ENCODE measurements at places on chromosomes 3 and 15.

DNA sequence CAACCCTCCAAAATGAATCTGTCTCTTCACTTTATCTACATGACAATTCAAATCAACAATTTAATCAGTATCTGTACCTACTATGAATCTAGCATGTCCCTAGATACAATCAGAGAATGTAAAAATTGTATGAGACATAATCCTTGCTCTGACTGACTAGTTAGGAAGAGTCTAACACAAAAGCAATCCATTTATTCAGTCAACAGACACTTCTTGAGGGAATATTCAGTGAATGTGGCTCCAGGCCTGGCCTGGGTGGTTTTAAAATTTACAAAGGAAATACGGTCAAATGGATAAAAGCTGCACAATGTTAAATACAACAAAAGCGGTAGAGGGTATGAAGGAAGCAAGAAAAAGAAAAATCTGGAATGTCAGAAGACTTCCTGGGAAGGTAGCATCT is 45.2 kb downstream of the GSK3B start:
- no peak for DNase-seq

DNA sequence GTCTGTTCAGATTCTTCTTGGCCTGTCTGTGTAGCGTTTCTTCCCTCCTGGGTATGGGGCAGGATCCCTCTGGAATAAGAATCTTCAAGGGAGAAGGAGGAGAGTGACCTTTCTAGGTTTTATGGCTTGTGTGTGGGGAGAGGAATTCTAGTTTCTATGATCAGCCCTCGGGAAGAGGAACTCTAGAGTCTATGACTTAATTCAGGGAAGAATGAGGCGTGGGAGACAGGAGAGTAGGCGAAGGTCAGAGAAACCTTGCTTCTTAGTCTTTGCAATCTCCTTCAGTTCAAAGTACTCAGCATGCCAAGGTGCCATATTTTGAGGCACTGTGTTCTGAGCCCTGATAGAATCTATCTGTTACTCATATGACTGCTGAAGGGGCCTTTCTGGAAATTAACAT is 99.2 kb upstream of the C3orf80 start:
- no peak for DNase-seq

- no peak for DNase-seq
These were observed 139.4 kb downstream of the SLCO3A1 start for GRCh38 chr15:91992945-91993344.

DNA sequence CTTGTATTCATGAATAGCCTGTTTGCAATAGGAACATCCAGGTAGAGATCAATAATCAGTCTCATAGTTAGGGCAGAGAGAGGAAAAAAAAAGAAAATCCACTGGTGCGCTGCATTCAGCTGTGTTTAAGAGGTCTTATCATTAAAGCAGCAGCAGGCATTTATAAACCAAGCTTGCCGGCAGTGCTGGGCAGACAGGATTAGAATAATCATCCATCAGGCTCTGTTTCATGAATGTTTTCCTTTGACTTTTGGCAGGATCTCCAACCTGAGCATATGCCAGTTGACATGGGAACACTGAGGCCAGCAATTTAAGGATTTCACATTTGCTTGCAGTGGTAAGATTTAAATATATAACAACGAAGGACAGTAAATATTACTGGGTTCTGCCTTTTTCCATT is 305.2 kb upstream of the SEMA6D start:
- DNase-seq: no peak

- DNase-seq: no peak
These were observed 48.5 kb downstream of the FNDC3B start for GRCh38 chr3:172087602-172088580.

- DNase-seq: no peak
These were observed 1.5 kb downstream of the GLB1 start for GRCh38 chr3:33095436-33095835.

DNA sequence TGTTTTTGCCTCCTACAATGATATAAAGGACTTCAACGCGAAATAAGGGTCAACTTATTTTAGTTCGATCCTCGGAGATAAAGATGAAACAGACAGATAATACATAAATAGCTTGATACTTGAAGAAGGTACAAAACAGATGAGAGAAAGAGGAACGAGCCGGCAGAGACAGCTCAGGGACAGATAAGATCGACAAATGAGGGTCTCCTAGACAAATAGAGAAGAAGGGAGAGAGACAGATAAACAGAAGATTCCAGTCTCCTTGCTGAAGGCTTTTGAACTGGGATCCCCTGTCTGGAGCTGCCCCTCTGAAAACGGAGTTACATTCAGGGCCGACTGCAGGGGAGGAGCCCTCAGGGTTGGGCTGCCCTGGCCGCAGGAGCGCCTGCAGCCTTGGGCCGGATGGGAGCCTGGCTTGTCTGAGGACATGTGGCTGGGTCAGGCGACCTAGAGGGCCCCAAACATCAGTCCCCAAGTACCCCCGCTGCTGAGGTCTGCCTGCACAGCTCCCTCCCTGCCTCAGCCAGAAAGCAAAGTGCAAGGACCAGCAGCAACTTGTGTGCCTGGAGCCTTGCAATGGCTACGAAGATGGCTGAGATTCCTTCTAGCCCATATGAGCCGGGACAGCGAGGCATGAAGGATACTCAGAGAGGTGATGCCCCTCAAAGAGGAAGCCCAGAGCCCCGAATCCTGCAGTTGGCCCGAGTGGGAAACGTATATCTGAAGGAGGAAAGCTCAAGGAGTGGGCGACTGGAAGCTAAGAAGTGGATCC is 926 bp upstream of the SKOR1 start:
- DNase-seq: no peak

GRCh38 chr15:33852570-33852969 is 115.7 kb upstream of the CHRM5 start:
- DNase-seq: peak; percentile 53

DNA sequence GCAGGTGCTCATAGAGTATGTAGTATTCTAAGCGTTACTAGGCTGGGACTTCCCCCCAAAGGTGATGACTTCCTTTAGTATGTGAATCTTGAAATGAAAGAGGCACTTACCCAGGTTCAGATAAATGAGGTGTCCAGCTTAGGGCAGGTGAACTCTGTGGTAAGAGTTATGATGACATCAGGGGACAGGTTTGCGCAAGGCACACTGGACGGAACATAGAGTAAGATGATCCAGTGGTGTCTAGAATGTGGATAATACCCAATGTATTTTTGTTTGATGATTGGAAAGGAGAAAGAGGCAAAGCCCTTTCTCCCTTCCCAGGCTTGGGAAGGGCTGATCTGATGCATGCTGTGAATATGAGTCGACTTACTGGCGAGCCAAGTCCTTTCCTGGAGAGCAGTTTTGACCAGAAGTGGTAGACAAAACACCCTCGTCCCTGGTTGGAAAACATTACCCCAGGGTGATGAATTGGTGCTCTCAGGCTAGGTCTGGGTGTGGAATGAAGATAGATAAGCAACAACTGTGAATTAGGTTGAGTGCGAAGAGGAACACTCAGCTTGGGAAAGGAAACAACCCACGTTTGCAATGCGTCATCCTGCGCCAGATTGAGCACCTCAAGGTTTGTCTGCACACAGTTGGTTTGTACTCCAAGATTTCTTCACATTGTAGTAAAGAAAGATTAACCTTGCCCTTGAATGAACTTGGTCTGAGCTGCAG is 124.2 kb downstream of the GHSR start:
- no peak for DNase-seq

GRCh38 chr15:84762840-84763572 is 14.6 kb downstream of the ZNF592 start:
- no peak for DNase-seq

DNA sequence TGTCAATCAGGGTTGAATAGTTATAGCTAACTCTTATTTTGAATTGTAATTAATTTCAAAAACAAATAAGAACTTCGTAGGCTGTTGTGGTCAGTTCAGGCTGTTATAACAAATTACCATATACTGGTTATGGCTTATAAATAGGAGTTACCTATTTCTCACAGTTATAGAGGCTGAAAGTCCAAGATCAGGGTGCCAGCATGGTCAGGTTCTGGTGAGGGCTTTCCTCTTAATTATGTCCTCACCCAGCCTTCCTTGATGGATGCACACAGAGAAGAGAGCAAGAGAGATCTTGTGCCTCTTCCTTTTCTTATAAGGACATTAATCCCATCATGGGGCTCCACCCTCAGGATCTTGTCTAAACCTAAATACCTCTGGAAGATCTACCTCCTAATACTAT is 265.9 kb upstream of the SUCLG2 start:
- no peak for DNase-seq

- DNase-seq: no peak
These were observed 4.5 kb downstream of the RPS17 start for GRCh38 chr15:82535566-82536408.

GRCh38 chr3:23172059-23172458 is 31.1 kb upstream of the UBE2E2 start:
- DNase-seq: no peak

DNA sequence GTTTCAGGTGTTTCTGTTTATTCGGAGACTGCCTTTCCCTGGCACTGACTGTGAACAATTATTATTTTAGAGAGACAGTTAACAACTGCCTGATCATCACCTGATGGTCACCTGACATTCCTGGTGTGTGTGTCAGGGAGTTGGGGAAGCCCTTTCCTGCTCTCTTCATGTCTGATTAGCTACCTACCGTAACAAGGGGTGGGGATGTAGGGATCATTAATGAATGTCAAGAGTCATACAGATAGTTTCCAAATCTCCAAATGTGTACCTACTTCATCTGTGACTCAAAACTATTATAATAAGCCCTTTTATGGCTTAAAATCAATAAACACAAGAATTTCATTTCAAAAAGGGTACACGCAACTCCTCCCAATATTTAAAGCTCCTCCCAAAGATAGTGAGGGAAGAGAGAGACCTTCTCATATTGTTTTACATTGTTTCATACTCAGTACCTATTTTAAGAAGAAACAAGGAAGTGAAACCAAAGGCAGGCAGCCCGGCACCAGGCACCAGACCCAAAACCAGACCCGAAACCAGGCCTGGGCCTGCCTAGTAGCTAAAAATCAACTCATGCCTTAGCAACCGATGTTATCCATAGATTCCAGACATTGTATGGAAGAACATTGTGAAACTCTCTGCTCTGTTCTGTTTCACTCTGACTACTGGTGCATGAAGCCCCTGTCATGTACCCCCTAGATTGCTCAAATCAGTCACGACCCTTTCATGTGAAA is 844.9 kb upstream of the ALCAM start:
- no peak for DNase-seq

DNA sequence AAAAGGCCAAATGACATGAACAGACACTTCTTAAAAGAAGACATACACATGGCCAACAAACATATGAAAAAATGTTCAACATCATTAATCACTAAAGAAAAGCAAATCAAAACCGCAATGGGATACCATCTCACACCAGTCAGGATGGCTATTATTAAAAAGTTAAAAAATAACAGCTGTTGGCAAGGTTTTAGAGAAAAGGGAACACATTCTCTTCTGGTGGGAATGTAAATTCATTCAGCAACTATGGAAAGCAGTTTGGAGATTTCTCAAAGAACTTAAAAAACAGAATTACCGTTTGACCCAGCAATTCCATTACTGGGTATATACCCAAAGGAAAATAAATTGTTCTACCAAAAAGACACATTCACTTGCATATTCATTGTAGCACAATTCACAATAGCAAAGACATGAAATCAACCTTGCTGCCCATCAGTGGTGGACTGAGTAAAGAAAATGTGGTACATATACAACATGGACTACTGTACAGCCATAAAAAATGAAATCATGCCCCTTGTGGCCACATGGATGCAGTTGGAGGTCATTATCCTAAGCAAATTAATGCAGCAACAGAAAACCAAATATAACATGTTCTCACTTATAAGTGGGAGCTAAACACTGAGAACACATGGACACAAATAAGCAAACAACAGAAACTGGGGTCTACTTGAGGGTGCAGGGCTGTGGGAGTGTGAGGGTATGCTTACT is 190.7 kb upstream of the MCTP2 start:
- no peak for DNase-seq

GRCh38 chr3:178522200-178523052 is 13.8 kb upstream of the KCNMB2 start:
- DNase-seq: no peak

DNA sequence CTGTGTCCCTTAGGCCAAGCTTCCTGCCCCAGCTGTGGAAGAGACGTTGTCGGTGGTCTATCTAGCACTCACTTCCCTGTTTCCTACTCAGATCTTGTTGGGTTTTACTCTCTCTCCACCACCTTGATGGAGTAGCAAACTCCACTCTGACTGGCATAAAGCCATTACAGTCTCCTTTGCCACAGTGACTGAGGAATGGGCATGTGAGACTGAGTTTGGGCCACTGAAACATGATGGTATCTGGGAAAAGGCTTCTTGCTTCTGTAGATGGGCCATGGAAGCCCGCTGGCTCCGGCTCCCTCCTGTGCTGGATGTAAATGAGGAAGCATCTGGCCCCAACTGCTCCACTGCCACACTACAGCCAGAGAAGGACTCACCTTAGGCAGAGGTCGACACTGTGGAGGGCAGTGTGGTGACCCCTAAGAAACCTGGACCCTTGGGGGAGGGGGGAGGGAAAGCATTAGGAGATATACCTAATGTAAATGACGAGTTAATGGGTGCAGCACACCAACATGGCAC is 9.4 kb upstream of the CAMK1 start:
- no peak for DNase-seq

- no peak for DNase-seq
These were observed 160.7 kb downstream of the BBX start for GRCh38 chr3:107683447-107683846.

GRCh38 chr3:64267721-64268604 is 42.7 kb upstream of the PRICKLE2 start:
- DNase-seq: no peak

GRCh38 chr3:23820888-23821287 is 15.1 kb downstream of the UBE2E1 start:
- DNase-seq: no peak

DNA sequence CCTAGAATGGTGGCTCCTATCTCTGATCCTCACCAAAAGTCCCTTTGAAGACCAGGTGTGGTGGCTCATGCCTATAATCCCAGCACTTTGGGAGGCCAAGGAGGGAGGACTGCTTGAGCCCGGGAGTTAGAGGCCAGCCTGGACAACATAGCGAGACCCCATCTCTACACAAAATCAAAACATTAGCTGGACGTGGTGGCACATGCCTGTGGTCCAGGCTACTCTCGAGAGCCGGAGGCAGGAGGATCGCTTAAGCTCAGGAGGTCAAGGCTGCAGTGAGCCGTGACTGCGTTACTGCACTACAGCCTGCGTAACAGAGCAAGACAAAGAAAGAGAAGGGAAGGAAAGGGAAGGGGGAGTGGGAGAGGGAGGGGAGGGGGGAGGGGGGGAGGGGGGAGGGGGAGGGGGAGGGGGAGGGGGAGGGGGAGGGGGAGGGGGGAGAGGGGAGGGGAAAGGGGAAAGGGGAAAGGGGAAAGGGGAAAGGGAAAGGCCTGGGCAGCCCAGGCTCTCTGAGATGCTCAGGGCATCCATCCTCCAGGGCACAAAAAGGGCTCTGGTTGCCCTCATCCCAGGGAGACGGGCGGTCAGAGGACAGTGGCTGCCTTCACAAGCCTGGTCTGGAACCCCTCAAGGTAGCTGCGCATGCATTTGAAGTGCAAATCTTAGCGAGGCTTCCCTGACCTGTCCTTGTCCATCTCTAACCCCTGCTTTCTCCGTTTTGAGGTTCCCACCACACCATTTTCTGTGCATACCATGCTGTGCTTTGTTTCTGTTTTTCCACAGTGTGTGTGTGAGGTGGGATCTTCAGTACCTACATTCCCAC is 76.1 kb downstream of the LDHAL6B start:
- no peak for DNase-seq

- DNase-seq: no peak
These were observed 244.5 kb downstream of the FGF12 start for GRCh38 chr3:192482809-192483208.
